T-helper 1 cell (primary cell): ENCODE measurements at places on chromosomes 3 and 15.

DNA sequence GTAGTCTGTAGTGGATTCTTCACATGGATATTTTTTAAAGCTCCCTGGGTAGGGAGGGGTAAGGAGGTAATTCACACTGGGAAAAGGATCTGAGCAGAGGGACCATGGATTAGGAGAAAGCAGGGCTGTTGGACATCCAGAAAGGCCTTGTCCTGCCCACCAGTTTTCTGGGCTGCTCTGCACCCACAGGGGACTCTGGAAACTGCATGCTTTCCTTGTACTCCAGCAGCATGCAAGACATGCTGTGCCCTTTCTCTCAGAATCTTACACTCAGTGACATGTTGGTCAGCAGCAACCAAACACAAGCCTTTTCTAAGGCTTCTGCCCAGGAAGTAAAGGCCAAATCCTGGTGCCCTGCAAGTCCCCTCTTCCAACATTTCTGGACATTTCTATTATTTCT lies 2.5 kb upstream of the FBN1 start:
- no peak for DNase-seq

- DNase-seq = no peak
Measured at GRCh38 chr3:40719660-40720287, 195.0 kb downstream of the ZNF621 start.

GRCh38 chr3:174958671-174959328 lies 99.7 kb downstream of the NAALADL2 start:
- DNase-seq = no peak

DNA sequence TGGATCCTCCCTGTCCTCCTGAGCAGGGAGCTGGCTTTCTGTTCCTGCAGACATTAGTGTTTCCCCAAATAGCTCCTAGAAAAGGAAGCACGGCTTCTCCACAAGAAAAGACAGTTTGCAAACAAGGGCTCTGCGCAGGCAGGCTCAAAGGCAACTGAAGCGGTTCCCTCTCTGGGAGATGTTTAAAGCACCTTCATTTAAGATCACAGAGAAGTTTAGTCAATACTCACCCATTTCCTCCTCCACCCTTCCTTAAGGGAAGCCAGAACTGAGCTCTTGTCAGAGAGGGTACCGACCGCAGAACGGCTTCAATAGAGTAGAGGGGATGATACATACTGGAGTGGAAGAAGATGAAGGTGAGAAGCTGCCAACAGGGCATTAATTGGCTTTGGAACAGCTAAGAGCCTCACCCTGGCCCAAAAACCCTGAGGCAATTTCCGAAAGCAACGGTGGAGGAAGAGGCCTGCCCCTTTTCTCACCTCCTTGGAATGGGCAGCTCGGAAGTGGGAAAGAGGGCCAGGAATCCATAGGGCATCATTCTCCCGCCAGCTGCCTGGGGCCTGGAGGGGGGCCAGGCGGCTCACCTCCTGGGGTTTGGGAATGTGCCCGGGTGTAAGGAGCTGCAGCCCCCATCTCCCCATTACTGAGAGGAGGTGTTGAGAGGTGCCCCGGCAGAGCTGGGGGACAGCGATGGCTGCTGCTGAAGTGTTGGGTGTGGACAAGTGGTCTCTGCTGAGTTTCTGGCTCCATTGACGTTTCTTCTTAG lies 4.8 kb upstream of the EPHB3 start:
- no peak for DNase-seq

GRCh38 chr3:46208167-46208704 lies at the start of gene CCR1:
Gene CCR1 (minus strand): TSS chr3:46208313. CDS start chr3:46204313, 4,000 bp downstream.
- DNase-seq = no peak

DNA sequence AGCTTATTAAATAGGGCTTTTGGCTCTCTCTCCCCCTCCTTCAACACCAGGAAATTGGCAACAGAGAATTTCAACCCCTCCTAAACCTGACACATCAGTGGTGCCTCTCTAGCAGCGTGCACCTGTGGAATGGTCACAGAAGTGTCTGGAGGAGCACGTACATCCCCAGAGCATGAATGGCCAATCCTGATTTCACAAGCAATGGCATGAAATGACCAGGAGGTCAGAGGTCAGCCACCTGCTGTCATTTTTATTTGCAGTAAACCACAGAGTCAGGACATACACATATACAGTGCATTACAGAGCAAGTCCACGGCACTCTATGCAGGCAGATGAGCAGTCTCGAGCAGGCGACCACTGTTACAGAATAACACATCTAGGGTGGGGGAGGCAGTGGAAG lies 25.1 kb upstream of the ETV5 start:
- DNase-seq = no peak

GRCh38 chr15:99414755-99415731 lies 150.7 kb upstream of the MEF2A start:
- no peak for DNase-seq

GRCh38 chr3:179264449-179264848 lies 13.5 kb upstream of the KCNMB3 start:
- DNase-seq = no peak

GRCh38 chr15:38238311-38238710 lies 14.3 kb upstream of the SPRED1 start:
- no peak for DNase-seq

GRCh38 chr3:49020330-49021212 lies 1.4 kb upstream of the NDUFAF3 start:
- DNase-seq = no peak

DNA sequence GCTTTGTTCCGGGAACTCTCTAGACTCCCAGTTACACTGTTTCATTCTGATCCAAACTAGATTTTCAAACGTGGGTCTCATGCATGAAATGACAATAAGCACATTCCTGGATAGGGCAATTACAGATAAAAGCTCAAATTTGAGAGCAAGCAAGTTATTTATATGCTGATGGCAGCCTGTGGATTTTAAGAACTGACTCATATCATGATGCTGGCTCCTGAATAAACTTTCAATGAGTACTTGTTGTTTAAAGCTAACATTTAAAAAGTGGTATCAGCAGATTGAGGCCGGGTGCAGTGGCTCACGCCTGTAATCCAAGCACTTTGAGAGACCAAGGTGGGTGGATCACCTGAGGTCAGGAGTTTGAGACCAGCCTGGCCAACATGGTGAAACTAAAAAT lies 66.6 kb downstream of the LEO1 start:
- no peak for DNase-seq

- DNase-seq = no peak
Measured at GRCh38 chr3:114848643-114849350, 298.3 kb downstream of the ZBTB20 start.

DNA sequence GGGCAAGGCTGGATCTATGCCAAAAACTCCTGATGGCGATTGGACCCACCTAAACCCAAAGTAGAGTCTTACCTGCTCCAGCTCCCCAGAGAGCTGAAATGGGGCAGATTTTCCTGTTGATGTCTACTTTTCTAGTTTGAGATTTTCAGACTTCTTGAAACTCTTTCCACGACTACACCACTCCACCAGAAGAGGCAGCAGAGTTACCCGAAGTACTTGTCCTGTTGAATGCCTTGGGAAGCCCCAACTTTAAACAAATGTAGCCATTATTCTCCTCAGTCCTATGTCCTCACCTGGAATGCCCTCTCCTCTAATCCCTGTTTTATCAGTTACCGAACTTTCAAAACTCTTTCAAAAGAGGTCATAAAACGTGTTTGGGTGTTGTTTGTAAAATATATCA lies 843.8 kb downstream of the VGLL3 start:
- DNase-seq = no peak

DNA sequence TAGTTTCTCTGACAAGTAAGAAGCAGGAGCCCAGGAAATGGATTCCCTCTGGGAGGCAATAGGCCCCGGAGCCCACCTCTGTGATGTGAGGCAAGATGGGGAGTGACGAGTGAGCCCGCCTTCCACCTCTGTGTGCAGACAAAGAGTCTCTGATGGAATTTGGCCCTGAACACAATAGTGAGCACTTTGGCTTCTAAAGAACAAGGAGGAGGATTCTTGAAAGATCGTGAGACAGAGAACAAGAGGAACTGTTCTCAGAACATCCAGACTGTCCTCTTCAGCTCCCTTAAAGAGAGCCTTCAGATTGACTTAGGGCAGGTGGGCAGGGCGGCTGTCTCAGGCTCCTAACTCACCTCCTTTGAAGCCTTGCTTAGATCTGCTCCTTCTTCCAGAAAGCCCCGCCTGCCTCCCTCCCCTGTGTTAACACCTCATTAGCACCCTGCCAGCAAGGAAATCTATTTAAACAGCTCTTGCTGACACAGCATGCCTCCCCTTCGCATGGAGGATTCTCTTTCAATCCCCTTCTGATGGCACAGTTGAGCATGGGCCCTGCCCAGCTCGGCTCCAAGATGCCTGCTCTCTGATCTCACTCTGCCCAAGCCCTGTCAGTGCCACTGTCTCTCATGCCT lies 430.3 kb downstream of the NTRK3 start:
- no peak for DNase-seq

DNA sequence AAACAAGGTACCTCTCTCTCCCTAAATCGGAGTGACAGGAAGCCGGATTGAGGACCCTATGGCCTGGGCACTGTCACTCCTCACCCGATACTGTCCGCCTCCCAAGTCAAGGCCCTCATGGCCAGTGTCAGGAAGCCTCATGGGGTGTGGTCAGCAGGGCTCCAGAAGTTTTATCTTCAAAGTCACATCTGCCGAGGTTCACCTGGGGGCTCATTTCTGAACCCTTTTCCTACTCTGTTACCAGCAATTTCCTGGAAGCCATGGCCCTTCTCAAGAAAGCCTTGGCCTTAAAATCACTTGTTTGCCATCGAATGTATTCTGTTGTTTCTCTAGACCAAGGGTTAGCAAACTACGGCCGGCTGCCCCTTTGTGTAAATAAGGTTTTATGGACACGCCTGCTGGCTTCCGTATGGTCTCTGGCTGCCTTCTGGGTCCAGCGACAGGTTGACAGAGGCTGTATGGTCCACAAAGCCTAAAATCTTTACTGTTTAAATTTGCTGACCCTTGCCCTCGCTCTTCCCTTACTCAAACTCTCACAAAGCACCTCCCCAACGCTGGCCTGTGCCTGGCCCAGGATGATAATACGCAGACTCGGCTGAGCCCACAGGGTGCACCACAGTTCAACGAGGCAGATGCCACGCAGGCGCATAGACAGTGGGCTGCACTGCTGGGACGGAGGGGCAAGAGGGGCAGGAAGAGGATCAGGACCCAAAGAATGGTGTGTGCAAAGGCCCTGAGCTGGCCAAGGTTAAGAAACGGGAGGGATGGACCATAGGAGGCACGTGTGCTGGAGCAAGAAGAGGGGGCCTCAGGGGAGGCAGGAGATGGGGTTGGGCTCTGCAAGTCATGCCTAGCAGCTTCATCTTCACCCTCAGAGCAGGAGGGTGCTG lies 24.7 kb upstream of the DUSP7 start:
- no peak for DNase-seq

DNA sequence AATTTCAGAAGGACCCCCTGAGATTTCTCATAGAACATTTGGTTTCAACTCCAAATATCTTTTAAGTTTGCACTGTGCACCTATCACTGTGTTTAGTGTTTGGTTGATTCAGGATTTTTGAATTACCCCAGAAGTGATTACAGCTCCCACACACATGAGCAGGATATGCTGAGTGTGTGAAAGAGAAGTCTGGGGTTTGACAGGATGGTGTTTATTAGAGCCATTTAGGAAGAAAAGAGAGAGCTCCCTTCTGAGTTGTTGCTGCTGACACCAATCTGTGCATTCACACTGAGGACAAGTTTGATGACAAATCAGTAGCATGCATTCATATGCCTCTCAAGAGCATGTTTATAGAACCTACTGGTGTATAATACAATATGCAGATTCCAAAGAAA lies 118.1 kb downstream of the RPL22L1 start:
- no peak for DNase-seq

- DNase-seq = no peak
Measured at GRCh38 chr15:76418352-76419140, 82.0 kb downstream of the ISL2 start.

DNA sequence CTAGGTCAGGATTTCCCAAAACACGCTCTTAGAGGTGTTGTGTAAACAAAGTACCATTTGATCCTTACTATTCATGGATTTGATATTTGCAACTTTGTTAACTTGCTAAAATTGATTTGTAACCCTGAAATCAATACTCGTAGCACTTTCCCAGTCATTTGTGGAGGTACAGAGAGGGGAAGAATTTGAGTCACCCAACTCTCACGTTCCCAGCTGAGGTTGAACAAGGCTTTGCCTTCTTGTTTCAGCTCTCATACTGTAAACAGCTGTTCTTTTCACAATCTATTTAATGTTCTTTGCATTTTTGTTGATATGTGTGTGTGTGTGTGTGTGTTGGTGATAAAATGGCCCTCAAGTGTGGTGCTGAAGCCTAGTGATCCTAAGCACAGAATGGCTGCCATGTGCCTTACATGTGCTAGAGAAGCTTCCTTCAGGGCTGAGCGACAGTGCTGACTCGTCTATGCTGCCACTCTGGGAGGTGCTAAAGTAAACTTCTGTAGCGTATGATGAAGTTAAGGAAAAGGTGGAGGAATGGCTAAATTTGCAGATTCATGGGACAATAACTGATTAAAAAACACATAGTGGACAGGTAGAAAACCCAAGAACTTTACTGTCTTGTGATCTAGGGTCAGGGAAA lies 173.2 kb downstream of the APBA2 start:
- peak; percentile 3 for DNase-seq

- no peak for DNase-seq
Measured at GRCh38 chr3:115323380-115323779, 176.3 kb upstream of the ZBTB20 start.

DNA sequence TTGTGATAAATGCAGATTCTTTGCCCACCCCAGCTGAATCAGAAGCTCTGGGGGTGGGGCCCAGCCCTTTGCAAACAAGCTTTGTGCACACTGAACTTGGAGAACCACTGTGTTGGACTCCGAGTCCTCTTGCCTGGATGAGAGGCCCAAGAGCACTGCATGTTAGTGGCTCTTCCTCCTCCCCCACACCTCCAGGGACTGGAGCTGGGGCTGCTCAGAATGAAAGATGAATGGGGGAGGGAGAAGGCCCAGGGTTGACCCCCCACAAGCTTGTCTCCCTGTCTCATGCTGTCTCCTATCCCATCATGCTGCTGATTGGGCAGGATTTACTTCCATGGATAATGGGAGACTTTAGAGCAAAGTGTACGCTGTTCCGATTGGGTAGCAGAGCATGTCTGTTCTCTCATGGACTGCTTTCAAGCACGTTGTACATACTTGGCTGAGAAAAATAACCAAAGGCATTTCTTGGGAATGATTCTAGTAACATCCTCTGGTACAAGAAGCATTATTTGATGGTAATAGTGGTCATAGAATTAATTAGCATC lies 99.6 kb downstream of the PGPEP1L start:
- no peak for DNase-seq

DNA sequence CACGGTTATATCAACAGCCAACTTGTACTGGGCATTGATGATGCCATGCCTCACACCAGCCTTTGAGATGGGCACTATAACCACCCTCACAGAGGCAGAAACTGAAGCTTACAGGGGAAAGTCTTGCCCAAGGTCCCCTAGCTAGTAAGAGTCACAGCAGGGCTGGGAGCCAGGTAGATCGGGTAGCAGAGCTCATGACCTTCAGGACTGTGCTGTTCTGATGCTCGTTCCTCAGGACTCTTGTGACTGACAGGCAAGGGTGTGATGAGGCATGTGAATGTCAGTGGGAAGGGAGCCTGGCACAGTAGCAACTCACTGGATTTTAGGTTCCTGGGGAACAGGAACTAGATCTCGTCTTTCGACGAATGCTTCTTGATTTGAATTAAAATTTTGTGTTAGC lies 65.7 kb downstream of the RLBP1 start:
- DNase-seq = no peak
